ENCODE measurements at places on chromosomes 4 and X. TPM values are rescaled to one million over a fixed set of nuclear protein-coding genes. Genes with fewer than 3 reads are reported as not detected.

GRCh38 chr4:52892880-52893279 is 30.8 kb downstream of the RASL11B start:
- H3K36me3 ChIP-seq, result no peaks in the 10 kb centered on the region
- DNase-seq, result no peak
- no peaks in the 10 kb centered on the region for H3K27me3 ChIP-seq

DNA sequence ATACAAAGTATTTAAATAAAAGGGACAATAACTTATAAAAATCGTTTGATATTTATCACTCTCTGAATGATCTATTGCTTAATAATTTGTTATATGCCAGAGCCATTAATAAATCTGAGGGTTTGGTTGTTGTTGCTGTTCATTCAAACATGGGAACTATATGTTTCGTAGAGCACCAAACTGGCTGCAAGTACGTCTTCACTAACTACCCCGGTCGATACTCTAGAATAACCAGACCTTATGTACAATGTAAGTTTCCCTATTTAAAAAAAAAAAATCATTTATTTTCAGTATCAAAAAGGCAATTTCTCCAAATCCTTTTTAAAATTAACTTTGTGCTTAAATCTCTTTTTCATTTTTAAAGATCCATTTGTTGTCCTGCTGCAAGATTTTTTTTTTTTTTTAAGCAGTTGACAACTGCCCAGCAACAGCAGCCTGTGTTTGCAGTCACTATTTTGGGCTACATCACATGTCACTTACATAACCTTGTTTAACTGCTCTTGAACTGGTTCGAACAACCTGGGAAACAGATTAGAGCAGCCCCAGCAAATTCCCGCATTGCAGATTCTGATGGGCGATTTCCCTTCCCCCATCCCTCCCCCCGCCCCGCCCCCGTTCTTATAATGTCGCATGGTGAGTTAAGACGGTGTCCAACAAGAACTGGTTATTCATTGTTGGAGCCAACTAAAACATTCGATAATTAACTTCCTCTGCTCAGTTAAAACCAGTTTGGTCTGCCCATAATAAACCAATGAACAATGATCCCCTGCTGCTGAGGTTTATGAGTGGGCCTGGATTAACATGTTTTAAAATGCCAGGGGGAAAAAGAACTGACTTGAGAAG is 238.9 kb downstream of the NR3C2 start:
- peaks cover 9% of the 10 kb centered on the region for H3K4me1 ChIP-seq
- H3K27me3 ChIP-seq, result no peaks in the 10 kb centered on the region
- H3K36me3 ChIP-seq, result no peaks in the 10 kb centered on the region
- DNase-seq, result no peak
- peak overlapping the region; percentile 42 for H3K27ac ChIP-seq

DNA sequence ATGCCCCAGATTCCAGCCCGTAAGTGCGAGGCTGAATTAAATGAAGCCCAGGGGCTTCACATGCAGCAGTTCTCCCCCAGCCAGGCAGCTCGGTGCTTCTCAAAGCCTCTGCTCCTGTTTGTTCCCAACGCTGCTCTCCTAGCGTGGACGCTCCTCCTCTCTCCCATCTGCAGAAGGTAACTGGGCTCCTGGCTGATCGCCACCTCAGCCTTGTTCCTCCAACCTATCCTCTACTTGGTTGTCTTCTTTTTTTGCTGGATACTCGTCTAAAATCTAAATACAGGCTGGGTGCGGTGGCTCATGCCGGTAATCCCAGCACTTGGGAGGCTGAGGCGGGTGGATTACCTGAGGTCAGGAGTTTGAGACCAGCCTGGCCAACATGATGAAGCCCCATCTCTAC is 70.3 kb downstream of the NSUN7 start:
- no peak overlapping the region for H3K27ac ChIP-seq
- no peaks in the 10 kb centered on the region for H3K36me3 ChIP-seq
- no peaks in the 10 kb centered on the region for H3K4me1 ChIP-seq
- no peak for DNase-seq
- H3K4me3 ChIP-seq, result no peak overlapping the region

- no peak overlapping the region for H3K4me3 ChIP-seq
- no peak for DNase-seq
- no peaks in the 10 kb centered on the region for H3K27me3 ChIP-seq
- no peaks in the 10 kb centered on the region for H3K36me3 ChIP-seq
- no peaks in the 10 kb centered on the region for H3K4me1 ChIP-seq
Observed at GRCh38 chr4:74570095-74570494, 125.2 kb downstream of the AREG start.

DNA sequence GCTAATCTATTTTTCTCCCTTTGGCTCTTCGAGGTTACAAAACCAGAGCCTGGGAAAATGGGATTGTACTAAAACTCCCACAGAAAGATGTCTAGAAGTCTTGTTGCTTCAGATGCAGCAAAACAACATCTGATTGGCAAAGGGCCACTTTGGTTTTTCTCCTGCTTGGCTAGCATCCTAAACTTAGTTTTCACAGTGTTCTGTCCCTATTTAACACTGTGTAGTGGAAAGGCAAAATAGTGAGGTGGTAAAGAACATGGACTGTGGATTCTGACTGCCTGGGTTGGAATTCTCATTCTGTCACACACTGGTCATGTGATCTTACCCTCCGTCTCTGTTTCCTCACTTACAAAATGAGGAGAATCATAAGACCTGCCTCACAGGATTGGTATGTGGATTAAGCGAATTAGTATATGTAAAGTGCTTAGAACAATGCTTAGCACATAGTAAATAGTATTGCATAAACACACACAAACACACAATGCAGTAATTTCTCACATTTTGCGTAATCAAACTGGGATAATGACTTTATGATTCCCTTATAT is 23.5 kb downstream of the TIGD2 start:
- DNase-seq, result no peak
- H3K4me3 ChIP-seq, result no peak overlapping the region
- H3K27me3 ChIP-seq, result no peaks in the 10 kb centered on the region
- H3K27ac ChIP-seq, result no peak overlapping the region
- H3K36me3 ChIP-seq, result no peaks in the 10 kb centered on the region
- no peaks in the 10 kb centered on the region for H3K4me1 ChIP-seq

VCX3A gene
- total RNA-seq, result not detected
